ENCODE measurements at places on chromosomes 3 and 15.

GRCh38 chr15:92733934-92734521 is 78.5 kb upstream of the FAM174B start:
- no peak for DNase-seq

DNA sequence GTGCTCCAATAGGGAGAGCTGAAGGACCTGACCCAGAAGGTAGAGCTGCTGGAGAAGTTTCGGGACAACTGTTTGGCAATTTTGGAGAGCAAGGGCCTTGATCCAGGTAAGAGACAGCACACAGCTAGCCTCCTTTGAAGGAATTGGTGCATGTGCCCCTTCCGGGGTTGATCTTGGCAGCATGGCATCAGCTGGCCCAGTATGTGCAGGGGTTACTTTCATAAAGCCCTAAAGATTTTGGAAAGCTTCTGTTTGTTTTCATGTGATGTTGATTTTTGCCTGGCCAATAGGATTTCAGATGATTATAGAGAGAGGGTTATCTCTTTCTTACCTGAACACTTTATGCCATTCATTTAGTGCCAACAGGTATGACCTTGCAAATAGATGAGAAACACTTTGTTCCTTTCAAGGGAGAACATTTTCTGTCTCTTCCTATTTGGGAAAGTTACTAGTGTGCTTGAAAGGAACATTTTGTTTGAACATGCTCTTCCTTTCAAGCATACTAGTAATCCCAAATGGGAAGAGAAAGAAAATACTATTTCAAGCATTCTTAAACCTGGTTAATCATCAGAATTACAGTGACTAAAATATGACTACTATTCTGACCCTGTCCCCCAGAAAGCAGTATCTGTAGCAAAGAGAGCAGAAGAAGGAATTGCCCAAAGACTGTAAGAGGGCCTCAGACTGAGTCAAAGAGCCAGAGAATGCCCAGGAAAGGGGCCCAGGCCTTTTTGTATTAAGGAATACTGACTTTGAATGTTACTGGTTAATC is 7.5 kb downstream of the KNSTRN start:
- DNase-seq = peak; percentile 47

- peak; percentile 77 for DNase-seq
Measured at GRCh38 chr15:70478251-70478990, 284.9 kb downstream of the UACA start.

DNA sequence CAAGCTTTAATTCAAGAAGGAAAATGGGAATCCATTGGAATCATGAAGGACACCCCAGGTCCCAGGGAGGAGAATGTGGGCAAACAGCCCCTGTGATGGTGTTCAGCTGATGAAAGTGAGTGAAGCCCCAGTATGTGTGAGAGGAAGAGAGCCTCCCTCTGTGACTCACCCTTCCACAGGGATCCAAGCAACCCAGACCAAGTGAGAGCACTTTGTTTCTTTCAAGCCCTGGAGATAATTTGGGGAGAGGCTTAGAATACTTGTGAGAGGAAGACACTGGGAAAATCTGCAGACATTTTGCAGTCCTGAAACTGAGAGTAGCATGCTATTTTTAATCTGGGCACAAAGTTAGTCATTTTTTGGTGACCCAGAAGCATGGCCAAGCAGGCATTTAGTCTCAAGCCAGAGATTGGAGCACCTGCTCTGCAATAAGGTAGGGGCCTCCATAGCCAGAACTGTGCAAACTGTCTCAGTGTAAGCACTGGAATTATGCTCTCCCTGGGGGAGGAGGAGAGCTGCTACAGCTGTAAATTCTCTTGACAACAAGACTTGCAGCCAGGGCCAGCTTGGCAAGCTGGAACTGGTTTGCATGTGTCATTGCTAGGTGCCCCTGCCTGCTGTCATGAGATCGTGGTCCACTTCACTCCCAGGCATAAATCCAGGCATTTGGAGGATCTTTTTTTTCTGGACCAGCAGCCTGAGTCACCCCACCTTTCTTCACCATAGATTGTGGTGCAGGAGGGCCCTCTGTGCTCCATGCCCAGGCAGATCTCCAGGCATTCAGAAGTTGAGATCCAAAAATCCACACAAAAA is 537.8 kb upstream of the DPPA4 start:
- no peak for DNase-seq

DNA sequence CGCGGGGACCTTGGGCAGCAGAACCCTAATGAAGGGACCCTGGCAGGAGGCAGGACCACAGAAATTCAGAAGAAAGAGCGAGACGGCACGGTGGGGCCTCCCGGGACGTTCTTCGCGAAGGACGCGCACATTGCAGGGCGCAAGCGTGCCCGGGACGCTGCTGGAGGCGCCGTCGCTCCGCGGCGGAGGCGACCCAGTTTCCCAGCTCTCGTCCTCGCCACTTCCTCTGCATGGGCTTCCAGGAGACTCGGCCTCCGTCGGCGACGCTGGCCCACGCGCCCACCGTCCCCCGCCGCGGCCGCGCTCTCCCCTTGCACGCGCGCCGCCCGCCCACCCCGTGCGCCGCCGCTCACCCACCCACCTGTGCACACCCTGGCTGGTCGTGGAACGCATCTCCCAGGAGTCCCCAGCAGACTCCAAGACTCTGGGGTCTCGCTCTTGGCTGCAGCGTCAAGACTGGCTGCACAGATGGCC is 31.8 kb upstream of the SMAD3 start:
- DNase-seq = peak; percentile 66

GRCh38 chr3:87227104-87227834 is at the start of gene CHMP2B:
CHMP2B (plus strand) TSS chr3:87227309; CDS start chr3:87227523, 214 bp downstream.
- peak; percentile 98 for DNase-seq

DNA sequence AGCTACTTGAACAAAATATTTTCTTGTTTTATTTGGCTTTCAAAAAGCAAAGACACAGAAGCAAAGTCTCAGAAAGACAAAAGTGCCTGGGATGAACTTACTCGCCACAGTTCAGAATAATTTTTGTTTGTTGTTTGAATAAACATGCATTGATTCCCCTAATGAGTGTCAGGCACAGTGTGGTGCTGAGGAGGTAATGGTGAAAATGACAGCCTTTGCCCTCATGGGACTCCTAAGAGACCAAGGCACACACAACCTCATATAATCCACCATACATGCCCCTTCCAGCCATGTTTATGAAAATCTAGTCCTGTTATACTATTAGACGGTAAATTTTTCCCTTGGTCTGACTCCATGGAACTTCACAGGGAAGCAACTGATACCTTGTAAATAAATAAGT is 2.5 kb downstream of the GOLIM4 start:
- DNase-seq = no peak
